ENCODE measurements at places on chromosomes 6 and 20.
A peak's percentile ranks its signal among the peaks of the same experiment; 100 is the strongest.

GRCh38 chr6:28776269-28777146, 147.3 kb downstream of the TRIM27 start:
- no peak for DNase-seq

- no peak for DNase-seq
Observed at GRCh38 chr20:45088247-45088646, 12.7 kb downstream of the KCNS1 start.

DNA sequence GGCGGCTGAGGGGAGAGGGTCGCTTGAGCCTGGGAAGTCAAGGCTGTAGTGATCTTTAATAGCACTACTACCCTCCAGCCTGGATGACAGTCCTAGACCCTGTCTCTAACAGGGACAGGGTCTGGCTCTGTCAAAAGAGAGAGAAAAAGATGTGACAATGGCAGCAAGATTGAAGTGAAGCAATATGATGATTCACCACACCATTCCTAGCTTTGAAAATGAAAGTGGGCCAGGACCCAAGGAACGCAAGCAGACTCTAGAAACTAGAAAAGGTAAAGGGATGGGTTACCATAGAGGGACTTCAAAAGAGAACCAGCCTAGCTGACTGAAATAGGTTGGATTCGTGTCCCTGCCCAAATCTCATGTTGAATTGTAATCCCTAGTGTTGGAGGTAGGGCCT, 426.9 kb downstream of the HTR1B start:
- DNase-seq = no peak

DNA sequence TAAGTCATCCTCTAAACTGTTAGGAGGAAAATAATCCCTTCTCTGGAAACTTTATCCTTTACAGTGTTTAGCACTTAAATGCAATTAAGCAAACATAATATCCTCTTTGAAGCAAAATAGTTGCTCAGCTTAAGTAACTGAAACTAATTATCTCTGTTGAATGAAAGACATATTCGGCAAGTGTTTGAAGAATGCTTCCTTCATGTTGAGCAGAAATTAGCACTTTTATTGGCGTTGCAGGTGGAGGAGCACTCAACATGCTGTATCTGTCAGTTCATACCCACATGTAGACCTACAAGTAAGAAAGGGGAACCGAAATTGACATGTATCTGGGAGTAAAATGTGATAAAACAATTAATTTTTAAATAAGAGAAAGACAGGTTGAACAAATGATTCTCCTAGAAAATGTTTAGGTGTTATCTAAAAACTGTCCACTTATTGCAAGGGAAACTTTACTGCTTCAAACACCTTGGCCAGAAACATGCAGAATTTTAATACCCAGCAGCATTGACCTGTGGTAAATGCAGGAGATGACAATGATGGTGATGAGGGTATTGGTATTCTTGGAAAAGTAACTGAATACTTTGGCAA, 987.0 kb upstream of the MAP3K7 start:
- no peak for DNase-seq

DNA sequence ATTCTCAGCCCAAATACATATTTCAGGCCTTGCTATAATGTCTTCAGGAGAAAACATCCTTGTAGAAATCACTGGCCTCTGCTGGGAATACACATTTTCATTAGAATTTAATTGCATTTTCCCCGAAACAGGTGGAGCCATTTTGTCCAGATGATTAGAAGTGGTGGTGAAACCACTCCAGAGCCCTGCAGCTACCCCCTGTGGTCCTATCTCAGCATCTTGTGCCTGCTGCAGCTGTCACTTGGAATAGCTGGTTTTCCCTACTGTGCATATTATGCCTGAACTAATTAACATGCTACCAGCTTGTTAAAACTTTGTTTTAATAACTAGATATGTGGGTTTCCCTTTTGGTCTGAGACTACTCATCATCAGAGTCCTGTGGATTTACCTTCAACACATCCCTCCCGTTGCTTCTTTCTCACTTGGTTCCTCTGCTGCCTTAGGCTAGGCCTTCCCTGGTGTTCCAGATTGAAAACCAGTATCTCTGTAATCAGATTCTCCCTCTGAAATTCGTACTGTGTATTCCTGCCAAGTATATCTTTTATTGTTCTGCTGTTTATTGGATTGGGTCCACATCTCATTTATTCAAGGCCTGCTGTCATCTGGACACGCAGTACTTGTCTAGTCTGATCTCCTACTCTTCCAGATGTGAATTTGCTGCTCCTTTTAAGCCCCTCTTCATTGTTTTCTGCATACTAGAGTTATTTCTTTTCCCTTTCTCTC, 15.2 kb downstream of the DNAH8 start:
- DNase-seq = peak; percentile 80

DNA sequence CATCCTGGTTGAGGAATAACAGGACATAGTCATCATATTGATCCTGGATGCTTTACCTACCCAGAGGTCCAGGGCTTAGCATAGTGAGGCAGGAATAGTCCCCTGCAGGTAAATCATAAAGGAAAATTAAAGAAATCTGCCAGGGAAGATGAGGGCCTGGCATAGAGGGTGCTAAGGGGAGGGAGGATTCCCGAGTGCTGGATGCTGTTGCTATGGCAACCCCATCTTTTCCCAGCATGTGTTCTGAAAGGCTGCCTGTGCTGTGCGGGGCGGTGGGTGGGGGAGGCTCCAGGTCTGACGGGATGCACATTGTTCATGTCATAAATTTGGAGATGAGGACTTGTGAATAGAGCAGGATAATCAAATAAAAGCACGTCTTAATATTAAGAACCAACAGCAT, 212.6 kb upstream of the PCSK2 start:
- no peak for DNase-seq

DNA sequence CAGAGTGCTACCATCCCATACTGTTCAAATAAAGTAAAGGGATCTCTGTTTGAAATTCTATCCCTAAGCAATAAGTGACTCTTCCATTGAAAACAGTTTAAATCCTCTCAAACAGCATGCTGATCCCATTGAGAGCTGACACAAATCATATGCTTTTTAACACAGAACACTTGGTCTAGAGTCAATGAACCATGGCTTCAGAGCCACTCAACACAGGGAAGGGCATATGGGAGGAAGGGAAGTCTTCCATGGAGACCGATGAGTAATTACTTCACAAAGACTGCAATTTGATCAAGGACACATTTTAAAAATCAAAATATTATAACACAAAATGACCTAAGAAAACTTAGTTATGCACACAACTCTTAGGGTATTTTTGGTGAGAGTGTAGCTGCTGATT, 1073.0 kb upstream of the MAP3K7 start:
- DNase-seq = no peak

DNA sequence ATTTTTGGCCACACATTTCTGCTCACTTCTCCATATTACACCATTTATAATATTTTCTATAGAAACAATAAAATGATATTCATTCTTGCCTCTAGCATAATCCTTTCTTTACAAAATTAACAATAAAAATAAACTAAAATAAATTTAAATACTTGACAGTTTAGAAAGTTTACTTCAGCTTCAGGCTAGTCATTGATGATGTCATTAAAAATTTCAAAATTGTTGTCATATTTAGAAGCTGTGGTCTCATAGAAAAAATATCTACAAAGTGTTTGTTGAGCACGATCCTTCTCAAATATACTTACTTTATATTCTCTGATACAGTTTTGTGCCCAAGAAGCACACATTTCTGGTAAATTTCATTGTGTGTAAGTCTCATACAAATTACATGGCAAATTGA, 717.4 kb upstream of the CITED2 start:
- DNase-seq = no peak

DNA sequence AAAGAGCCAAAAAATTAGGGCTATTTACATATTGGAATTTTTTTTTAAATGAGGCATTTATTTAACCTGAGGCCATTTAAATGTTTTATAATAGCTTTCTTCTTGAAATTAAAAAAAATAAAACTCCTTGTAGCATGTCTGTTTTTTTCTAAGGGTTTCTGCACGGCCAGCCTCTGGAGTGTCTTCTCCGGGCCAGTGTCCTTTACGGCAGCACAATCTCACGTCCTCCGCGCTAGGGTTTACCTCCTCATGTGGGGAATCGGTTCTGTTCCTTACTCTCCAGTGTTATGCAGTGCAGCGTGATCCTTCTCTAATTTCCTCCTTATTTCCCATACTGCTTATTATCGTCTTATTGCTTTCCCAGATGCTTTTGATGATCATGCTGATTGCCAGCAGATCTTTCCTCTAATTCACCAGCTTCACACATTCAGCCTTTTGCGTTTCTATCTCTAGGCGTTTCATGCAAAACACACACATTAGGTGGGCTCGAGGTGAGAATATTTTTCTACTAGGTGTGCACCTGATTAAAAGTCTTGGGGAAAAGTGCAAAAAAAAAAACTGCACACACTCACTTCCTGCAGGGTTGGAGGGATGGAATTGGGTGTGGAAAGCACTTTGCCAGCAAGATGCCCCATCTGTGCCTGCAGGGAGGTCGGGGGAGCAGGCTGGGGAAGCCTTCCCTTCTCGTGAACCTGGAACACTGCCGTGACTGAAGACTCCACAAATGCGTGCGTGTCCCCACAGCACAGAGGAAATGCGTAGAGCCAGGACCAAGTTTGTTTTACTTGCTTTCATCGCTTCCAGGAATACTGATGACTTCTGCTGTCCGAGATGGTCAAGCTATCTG, 56.1 kb downstream of the PSMG4 start:
- DNase-seq = no peak

DNA sequence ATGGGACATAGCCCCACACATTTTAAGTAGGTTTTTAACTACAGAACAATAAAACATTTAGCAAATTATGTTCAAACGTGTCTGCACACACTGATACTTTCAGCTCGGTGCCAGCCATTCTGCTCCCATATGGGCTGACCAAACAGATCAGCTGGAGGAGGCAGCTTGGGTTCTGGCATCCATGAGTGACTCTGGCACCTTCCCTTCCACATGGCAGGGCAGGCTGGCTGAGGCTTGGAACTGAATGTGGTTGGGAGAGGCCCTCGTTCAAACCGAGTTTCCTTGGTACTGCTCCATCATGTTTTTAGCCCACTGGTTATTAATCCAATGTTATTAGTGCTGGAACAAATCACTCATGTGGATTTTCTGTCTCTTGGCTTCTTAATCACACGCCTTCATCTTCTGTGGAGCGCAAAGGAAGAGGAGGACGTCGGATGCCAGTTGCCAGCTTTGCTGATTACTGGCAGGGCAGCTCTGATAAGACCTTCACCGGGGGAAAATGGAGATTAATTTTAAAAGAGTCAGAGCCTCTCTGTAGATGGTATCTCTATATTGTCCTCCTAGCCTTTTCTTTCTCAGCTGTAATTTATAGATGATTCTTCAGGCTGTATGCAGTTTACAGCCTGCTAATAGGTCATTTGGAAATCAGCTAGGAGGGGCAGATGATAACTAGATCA, 93.1 kb upstream of the TIAM2 start:
- DNase-seq = peak; percentile 63

Data from BE2C (cell line).